ENCODE measurements at places on chromosomes 5 and 9.

- DNase-seq, result no peak
Observed at GRCh38 chr5:113770648-113771047, 257.2 kb downstream of the YTHDC2 start.

DNA sequence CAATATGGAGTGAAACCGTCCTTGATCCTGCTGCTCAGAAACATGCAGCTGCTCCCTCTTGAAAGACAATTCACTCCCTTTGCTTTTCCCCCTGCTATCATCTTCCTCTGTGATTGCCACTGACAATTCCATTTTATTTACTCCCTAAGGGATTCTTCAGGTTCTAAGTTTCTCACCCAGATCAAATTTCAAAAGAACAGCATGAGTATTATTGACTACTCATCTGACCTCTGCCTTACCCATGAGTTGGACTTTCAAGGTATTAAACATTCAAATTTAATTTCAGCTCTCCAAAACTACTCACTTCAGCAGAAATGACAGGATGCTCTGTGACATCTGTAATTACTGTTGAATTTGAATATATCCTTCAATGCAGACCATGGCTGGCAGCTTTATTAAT is 236.5 kb upstream of the HAPLN1 start:
- DNase-seq, result peak; percentile 6

DNA sequence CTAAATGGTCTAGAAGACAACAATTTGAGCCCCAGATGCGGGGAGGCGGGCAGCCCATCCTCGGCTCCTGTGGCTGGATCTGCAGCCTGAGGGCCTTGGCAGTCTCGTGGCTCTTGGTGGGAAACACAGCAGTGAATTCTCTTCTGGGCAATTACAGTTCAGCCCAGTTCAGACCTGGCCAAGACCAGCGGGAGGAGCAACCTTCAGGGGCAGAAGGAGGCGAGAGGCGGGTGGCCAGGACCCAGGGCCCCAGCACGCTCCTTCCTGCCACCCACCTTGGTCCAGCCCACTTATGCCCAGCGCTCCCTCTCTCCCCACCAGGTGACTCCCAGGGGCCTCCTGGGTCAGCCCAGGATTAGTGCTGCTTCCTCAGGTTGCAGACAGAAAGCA is 7.8 kb downstream of the MYMK start:
- no peak for DNase-seq

GRCh38 chr9:136539427-136540421 is 6.1 kb downstream of the NOTCH1 start:
- DNase-seq, result peak; percentile 54

- DNase-seq, result no peak
Observed at GRCh38 chr5:151214614-151215545, 9.0 kb downstream of the CCDC69 start.

Data from brain microvascular endothelial cell (primary cell).